Adrenal gland (tissue), 19 donors: ENCODE measurements at places on chromosomes 4 and X.

DNA sequence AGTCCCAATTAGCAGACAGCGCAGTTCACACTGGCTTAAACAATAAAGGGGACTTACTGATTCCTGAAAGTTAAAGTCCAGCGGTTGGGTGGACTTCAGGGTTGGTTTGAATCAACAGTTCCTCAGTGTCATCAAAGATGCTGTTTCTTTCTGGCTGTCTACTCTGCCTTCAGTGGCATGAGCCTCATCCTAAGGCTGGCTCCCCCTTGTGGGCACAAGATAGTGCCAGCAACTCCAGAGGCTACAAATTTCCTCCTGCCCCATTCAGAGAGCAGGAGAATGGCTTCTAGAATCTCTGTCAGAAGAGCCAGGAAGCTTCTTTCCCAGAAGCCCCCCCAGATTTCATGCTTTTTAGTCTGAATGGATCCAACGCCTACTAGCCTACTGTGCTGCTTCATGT, 82.4 kb upstream of the MTM1 start:
- no peaks in the 10 kb centered on the region for H3K4me1 ChIP-seq
- peak; percentile 66 for DNase-seq
- no peak overlapping the region for H3K27ac ChIP-seq
- H3K4me3 ChIP-seq: no peak overlapping the region

DNA sequence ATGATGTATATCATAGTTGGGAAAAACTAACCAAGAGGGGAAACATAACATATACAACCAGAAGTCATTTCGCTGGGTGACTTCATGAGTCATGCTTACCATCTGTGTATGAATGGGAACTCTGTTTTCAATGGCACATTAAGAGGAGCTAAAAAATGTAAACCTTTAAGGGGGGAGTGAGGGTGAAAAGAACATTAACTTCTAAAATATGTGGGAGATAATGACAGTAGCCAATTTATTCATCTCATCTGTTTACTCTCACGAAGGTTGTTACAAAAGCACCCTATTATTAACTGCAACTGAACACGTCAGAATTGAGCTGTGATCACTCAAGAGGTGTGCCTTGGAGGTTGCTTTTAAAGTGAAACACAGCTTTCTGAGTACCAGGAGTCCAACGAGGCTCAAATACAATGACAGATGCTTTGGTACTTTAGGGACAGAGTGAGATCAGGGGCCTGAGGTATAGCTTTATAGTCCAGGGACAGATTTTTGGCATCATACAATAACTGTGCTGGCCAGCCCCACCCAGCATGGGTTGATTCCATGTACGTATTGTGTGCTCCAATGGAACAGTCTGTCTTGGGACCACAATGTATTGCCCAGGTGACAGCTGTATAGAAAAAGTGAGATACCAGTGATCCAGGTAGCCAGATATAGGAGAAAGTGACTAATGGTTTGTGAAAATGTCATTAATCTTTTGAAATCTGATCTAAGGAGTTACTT, 107.3 kb downstream of the AMMECR1 start:
- no peaks in the 10 kb centered on the region for H3K27me3 ChIP-seq
- no peaks in the 10 kb centered on the region for H3K36me3 ChIP-seq
- no peak overlapping the region for H3K27ac ChIP-seq
- H3K4me3 ChIP-seq: no peak overlapping the region
- DNase-seq: no peak

- no peak overlapping the region for H3K27ac ChIP-seq
- no peak for DNase-seq
- no peaks in the 10 kb centered on the region for H3K4me1 ChIP-seq
- no peaks in the 10 kb centered on the region for H3K36me3 ChIP-seq
These were observed 16.5 kb upstream of the PDCL2 start for GRCh38 chr4:55608591-55608990.

GRCh38 chr4:127479031-127479622, 153.6 kb upstream of the INTU start:
- H3K4me3 ChIP-seq: no peak overlapping the region
- H3K27me3 ChIP-seq: no peaks in the 10 kb centered on the region
- H3K4me1 ChIP-seq: no peaks in the 10 kb centered on the region
- H3K27ac ChIP-seq: no peak overlapping the region
- no peaks in the 10 kb centered on the region for H3K36me3 ChIP-seq
- DNase-seq: no peak

- no peaks in the 10 kb centered on the region for H3K36me3 ChIP-seq
- H3K4me3 ChIP-seq: no peak overlapping the region
- DNase-seq: no peak
- no peak overlapping the region for H3K27ac ChIP-seq
- H3K4me1 ChIP-seq: peaks cover 10% of the 10 kb centered on the region
These were observed 75.1 kb downstream of the CHST7 start for GRCh38 chrX:46648660-46649059.

- peak overlapping the region; percentile 44 for H3K27ac ChIP-seq
- peaks cover 29% of the 10 kb centered on the region for H3K36me3 ChIP-seq
- H3K4me3 ChIP-seq: no peak overlapping the region
These were observed 32.2 kb downstream of the TRMT44 start for GRCh38 chr4:8472689-8473197.

DNA sequence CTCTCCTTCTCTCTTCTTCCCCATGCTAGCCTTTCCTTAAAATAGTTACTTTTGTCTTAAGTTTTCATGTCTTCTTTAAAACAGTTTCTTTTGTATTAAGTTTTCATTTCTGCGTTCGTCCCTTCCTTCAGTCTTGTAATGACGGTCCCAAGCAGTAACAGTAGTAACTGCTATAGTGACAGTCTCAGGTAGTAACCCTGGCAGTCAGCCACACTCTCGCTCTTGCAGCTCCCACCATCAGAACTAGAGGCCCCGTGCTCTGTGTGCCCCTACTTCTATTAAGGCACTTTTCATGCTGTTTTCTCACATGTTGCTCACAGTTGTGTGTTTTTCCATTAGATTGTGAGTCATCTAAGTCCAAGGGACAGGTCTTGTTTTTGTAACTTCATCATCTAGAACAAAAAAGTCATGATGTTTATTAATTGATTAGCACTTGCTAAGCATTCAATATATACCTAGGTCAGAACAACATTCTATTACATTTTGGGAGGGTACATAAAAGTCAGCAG, 49.3 kb downstream of the C4orf33 start:
- no peaks in the 10 kb centered on the region for H3K27me3 ChIP-seq
- no peaks in the 10 kb centered on the region for H3K4me1 ChIP-seq
- no peak for DNase-seq
- H3K36me3 ChIP-seq: no peaks in the 10 kb centered on the region
- no peak overlapping the region for H3K27ac ChIP-seq

GRCh38 chrX:51336584-51336983, 4.0 kb downstream of the NUDT10 start:
- H3K27me3 ChIP-seq: peaks cover 5% of the 10 kb centered on the region
- no peak overlapping the region for H3K27ac ChIP-seq
- no peaks in the 10 kb centered on the region for H3K36me3 ChIP-seq
- H3K4me1 ChIP-seq: no peaks in the 10 kb centered on the region

- H3K4me3 ChIP-seq: no peak overlapping the region
- no peaks in the 10 kb centered on the region for H3K36me3 ChIP-seq
- no peak for DNase-seq
- no peaks in the 10 kb centered on the region for H3K27me3 ChIP-seq
- H3K27ac ChIP-seq: no peak overlapping the region
These were observed 63.5 kb downstream of the FAM114A1 start for GRCh38 chr4:38931125-38931524.

GRCh38 chr4:44761306-44761705, 35.0 kb upstream of the GNPDA2 start:
- no peaks in the 10 kb centered on the region for H3K4me1 ChIP-seq
- H3K4me3 ChIP-seq: no peak overlapping the region
- H3K27me3 ChIP-seq: no peaks in the 10 kb centered on the region
- no peaks in the 10 kb centered on the region for H3K36me3 ChIP-seq
- no peak for DNase-seq
- no peak overlapping the region for H3K27ac ChIP-seq

GRCh38 chr4:104494822-104495559, at the start of gene CXXC4:
TSS of gene CXXC4 (minus strand) at chr4:104494894. CDS start at chr4:104491802, 3,092 bp downstream.
- H3K27me3 ChIP-seq: peaks cover 17% of the 10 kb centered on the region
- no peaks in the 10 kb centered on the region for H3K36me3 ChIP-seq
- DNase-seq: peak; percentile 47
- H3K4me3 ChIP-seq: peak within 1 kb of the TSS; percentile 47
- no peaks in the 10 kb centered on the region for H3K4me1 ChIP-seq
- peak within 1 kb of the TSS; percentile 43 for H3K27ac ChIP-seq

- H3K4me1 ChIP-seq: no peaks in the 10 kb centered on the region
- H3K36me3 ChIP-seq: no peaks in the 10 kb centered on the region
These were observed 392.9 kb downstream of the UNC5C start for GRCh38 chr4:95155759-95156451.

- no peak overlapping the region for H3K4me3 ChIP-seq
- no peak overlapping the region for H3K27ac ChIP-seq
- H3K4me1 ChIP-seq: no peaks in the 10 kb centered on the region
These were observed 67.8 kb downstream of the TENM3 start for GRCh38 chr4:182310962-182311361.

DNA sequence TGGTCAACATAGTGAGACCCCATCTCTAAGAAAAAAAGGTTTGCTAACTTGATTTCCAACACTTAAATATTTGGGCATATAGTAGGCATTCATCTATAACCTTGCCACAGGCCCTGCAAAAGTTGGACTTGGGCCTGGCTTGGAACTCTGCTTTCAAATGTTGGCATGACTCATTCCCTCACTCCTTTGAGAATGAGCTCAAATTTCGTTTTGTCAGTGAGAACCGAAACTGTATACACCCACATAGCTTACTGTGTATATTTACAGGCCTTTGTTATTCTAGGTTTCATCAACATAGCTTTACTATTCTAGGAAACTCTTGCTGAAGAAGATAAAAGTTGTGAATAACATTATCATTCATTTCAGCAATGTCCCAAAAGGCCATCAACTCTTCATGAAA, 88.7 kb upstream of the ELOVL6 start:
- no peak overlapping the region for H3K27ac ChIP-seq
- H3K4me1 ChIP-seq: no peaks in the 10 kb centered on the region
- H3K36me3 ChIP-seq: no peaks in the 10 kb centered on the region
- H3K27me3 ChIP-seq: no peaks in the 10 kb centered on the region
- H3K4me3 ChIP-seq: no peak overlapping the region
